ENCODE measurements at places on chromosomes 6 and 20.

DNA sequence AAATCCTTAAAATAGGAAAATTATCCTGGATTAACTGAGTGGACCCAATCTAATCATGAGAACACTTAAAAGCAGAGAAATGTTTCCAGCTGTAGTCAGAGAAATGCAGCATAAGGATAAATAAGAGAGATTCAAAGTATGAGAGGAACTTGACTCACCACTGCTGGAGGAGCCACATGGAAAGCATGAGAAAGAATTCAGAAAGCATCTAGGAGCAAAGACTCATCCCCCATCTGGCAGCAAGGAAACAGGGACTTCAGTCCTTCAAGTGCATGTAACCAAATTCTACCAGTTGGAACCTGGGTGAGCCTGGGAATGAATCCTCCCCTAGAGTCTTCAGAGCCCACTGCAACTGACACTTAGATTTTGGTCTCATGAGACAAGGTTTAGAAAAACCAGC is 33.7 kb downstream of the RNF146 start:
- DNase-seq: peak; percentile 14

DNA sequence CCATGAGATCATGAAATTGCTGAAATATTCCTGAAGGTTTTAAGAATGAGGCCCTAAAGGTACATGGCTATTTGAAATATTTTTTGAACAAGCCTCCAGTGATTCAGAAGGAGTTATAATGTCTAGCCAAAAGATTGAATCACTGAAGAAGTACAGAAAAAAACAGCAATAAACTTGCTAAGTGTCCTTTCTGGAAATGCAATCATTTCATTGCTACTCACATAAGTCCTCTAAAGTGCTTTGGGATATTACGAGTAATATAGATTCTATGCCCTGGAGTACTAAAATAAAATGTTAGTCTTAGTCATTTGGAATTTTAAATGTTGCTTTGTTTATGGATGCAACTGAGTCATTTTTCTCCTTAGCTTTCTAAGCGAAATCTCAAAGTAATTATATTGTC is 32.7 kb downstream of the CENPW start:
- DNase-seq: no peak

GRCh38 chr6:168637834-168638233 is 196.8 kb downstream of the SMOC2 start:
- DNase-seq: peak; percentile 49

GRCh38 chr20:18390201-18390600 is 76.6 kb downstream of the DZANK1 start:
- no peak for DNase-seq

- no peak for DNase-seq
Observed at GRCh38 chr6:151747896-151748295, 59.6 kb upstream of the ESR1 start.

DNA sequence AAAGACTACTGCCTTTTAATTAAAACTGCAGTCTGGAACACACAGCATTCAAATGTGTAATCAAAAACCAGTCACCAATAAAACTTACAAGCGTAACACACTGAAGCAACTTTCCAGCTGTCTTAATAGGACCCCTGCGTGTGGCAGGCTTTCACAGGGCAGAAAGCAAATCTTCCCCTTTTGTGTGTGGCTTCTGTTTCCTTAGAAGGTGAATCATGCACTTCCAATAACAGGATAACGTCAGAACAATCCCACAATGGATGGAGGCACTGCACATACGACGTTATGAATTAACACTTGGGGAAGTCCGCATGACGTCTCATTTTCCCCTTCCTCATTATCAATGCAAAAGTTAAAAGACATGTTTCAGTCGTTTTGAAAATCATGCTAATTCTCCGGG is 44.8 kb downstream of the INSM1 start:
- no peak for DNase-seq

- peak; percentile 70 for DNase-seq
Observed at GRCh38 chr20:35617397-35618262, 2.0 kb downstream of the SPAG4 start.

- DNase-seq: peak; percentile 17
Observed at GRCh38 chr6:7323074-7323473, 10.1 kb upstream of the SSR1 start.

GRCh38 chr6:158460602-158461169 is 99.2 kb upstream of the TMEM181 start:
- DNase-seq: peak; percentile 20

GRCh38 chr6:161547617-161548016 is 273.8 kb upstream of the AGPAT4 start:
- no peak for DNase-seq
